Natural killer cell treated with Interleukin-12 subunit alpha and Interleukin-12 subunit beta and Interleukin-15 and Interleukin-18, amount 100 ng/mL, for 72 hours (primary cell): ENCODE measurements at places on chromosomes 11 and 22. TPM values are rescaled to one million over a fixed set of nuclear protein-coding genes. Genes with fewer than 3 reads are reported as not detected.

TMEM191B gene
- total RNA-seq: 3.4 TPM

POTEH gene
- not detected for total RNA-seq

CRYAB gene
- not detected for total RNA-seq

RBM14 gene
- 201 TPM for total RNA-seq

OR4C5 gene
- not detected for total RNA-seq

GRCh38 chr22:24338726-24339451 is 68.3 kb downstream of the SPECC1L start:
- no peaks in the 10 kb centered on the region for H3K27me3 ChIP-seq
- peaks cover 9% of the 10 kb centered on the region for H3K4me1 ChIP-seq
- H3K36me3 ChIP-seq: peaks cover 25% of the 10 kb centered on the region
- peak overlapping the region; percentile 16 for H3K27ac ChIP-seq

- H3K36me3 ChIP-seq: no peaks in the 10 kb centered on the region
- no peak overlapping the region for H3K4me3 ChIP-seq
- no peaks in the 10 kb centered on the region for H3K4me1 ChIP-seq
- H3K27me3 ChIP-seq: no peaks in the 10 kb centered on the region
- no peak for DNase-seq
These were observed 477.6 kb downstream of the SOX6 start for GRCh38 chr11:15878756-15879155.

DNA sequence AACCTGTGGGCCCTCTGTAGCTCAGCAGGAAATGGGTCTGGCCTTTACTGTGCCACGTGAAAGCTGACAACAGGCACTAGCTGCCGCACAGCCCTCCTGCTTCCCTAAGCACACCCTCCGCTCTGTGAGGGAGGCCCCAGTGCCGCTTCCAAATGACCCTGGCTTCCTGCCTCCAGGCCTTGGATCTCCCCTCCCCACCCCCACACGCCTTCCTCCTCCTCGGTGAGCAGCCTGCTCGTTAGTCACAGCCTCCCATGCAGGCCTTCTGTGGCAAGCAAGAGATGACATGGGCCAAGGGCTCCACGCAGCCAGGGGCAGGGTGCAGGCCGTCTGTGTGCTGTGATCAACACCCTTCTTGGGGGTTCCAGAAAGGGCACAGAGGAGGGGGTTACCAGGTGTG is 15.3 kb upstream of the RASL10A start:
- no peak for DNase-seq
- H3K4me3 ChIP-seq: no peak overlapping the region
- peaks cover under 1% of the 10 kb centered on the region for H3K4me1 ChIP-seq
- H3K27ac ChIP-seq: no peak overlapping the region

GRCh38 chr11:15662285-15662684 is 547.6 kb downstream of the INSC start:
- H3K4me3 ChIP-seq: no peak overlapping the region
- H3K27me3 ChIP-seq: peaks cover 16% of the 10 kb centered on the region
- no peak overlapping the region for H3K27ac ChIP-seq
- no peak for DNase-seq
- H3K4me1 ChIP-seq: no peaks in the 10 kb centered on the region

DNA sequence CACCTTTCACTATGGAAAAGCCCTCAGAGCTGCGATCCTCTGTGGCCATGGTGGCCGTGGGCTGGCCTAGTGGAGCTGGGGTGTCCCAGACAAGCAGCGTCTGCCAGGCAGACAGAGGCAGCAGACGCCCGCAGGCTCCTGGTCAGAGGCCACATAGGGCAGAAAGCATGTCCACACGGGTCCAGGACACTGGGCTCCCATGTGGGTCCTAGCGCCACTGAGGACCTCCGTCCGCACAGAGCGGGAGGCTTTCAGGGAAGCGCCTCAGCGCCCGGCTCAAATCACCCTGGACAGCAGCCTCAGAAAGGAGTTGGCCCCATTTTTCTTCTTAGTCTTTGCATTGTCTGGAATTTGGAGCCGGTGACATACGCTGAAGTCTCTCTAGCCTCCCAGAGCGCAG is 389.7 kb downstream of the BRD1 start:
- H3K36me3 ChIP-seq: no peaks in the 10 kb centered on the region
- no peaks in the 10 kb centered on the region for H3K27me3 ChIP-seq
- no peak overlapping the region for H3K27ac ChIP-seq
- DNase-seq: peak; percentile 50
- H3K4me3 ChIP-seq: no peak overlapping the region

DNA sequence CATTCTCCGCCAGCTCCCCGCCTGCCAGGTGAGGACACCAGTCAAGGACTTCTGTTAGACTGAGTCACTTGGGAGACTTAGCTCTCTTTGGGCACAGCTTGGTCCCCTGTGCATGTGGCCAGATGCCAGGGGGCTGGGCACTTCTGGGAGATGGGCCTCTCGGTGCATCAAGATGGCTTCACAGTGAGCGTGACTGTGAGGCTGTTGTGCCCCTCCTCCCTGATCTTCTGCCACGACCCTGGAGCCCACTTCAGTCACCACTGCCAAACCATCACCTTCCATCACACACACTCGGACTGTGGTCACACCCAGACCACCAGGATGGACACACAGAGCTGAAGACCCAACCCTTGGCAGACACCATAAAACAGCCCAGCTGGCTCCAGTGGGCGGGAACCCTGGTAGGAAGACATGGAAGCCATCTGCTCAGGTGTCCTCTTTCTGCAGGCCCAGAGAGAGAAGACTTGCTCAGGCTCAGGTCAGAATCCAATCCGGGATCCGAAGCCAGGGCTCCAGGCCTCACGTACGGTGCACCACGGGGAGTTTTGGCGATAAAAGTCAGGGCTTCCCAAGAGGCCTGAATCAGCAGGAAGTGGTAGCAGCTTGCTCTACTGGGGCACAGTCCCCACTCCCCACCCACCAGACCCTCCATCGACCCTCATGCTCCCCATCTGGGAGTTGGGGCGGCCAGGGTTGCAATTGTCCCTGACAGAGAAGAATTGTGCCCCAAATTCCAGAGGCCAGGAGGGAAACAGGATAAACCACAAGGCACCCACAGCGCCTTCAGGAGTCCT is 29.8 kb upstream of the CD5 start:
- H3K36me3 ChIP-seq: no peaks in the 10 kb centered on the region
- H3K4me3 ChIP-seq: no peak overlapping the region
- H3K4me1 ChIP-seq: peaks cover 19% of the 10 kb centered on the region
- DNase-seq: no peak

DNA sequence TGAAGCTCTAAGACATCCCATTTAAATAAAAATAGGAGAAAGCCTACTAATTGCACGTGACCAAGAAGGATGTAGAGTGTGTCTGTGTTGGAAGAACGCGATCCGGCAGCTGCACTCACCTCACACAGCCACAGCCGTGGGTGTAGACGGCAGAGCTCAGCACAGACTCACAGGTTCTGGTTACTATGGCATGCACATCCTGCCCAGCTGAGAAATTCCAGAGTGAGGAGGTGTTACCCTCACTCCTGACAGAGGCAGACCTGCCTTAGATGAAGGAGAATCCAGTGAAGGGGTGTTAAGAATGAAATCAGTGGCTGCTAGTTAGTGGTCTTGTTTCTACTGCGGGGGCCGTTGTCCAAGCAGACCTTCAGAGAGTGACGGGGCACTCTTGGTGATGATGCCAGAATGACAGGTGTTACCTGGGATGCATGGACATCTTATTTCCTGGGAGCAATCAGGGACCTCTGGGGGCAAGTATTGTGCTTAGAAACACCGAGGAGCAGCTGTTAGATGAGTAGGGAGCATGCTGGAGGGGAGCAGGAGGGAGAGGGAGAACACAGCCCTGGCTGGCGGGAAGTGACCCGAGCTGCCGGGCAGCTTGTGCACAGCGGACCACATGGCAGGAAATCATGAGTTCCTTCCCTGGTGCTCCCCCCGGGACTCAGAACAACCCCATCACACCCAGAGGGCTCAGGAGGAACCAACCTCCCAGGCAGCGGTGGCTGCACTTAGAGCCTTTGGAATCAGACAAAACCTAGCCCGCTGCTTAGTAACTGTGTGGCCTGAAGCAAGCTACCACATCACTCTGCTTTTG is 12.3 kb downstream of the KCNJ5 start:
- no peaks in the 10 kb centered on the region for H3K36me3 ChIP-seq
- peaks cover 17% of the 10 kb centered on the region for H3K4me1 ChIP-seq
- no peak overlapping the region for H3K4me3 ChIP-seq
- H3K27ac ChIP-seq: no peak overlapping the region
- no peak for DNase-seq

DNA sequence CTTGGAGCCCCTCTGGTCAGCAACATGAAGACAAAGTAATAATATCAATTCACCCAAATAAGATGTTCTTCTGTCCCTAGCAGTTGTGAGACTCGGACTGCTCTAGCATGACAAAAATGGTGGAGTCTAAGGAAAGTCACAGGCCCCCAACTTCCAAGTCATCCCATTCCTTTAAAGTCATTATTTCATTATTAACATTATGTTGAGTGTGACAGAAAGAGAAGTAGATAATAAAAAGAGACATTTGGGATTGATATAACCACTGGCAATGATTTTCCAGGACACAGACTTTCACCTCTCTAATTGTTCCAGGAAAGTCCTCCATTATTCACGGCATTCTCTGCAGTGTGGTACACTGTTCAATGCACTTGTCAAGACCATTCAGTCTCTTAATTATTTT is 1533.0 kb upstream of the TENM4 start:
- H3K36me3 ChIP-seq: no peaks in the 10 kb centered on the region
- no peak overlapping the region for H3K27ac ChIP-seq
- no peaks in the 10 kb centered on the region for H3K4me1 ChIP-seq
- no peaks in the 10 kb centered on the region for H3K27me3 ChIP-seq
- no peak for DNase-seq

DNA sequence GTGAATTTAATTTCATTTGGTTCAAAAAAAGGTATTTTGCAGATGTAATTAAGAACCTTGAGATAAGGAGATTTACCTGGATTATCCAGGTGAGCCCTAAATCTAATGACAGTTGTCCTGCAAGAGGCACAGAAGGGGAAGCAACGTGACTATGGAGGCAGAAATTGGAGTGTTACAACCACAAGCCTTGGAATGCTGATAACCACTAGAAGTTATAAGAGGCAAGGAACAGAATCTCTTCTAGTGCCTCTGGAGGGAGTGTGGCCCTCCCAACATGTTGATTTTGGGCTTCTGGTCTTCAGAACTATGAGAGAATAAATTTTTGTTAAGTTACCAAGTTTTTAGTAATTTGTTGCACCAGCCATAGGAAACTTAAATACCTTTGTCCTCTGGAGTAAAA is 32.8 kb downstream of the RRM1 start:
- no peak overlapping the region for H3K4me3 ChIP-seq
- DNase-seq: no peak
- no peaks in the 10 kb centered on the region for H3K4me1 ChIP-seq
- H3K36me3 ChIP-seq: peaks cover 45% of the 10 kb centered on the region
- H3K27ac ChIP-seq: no peak overlapping the region
- H3K27me3 ChIP-seq: no peaks in the 10 kb centered on the region

GRCh38 chr11:75324740-75325139 is 26.7 kb downstream of the ARRB1 start:
- H3K36me3 ChIP-seq: no peaks in the 10 kb centered on the region
- H3K27me3 ChIP-seq: no peaks in the 10 kb centered on the region
- H3K27ac ChIP-seq: peak overlapping the region; percentile 41
- no peak overlapping the region for H3K4me3 ChIP-seq
- no peak for DNase-seq
- peaks cover 47% of the 10 kb centered on the region for H3K4me1 ChIP-seq
